Epithelial cell of proximal tubule (primary cell): ENCODE measurements at places on chromosomes 11 and 22. TPM values are rescaled to one million over a fixed set of nuclear protein-coding genes. Genes with fewer than 3 reads are reported as not detected.

The SPON1 gene
- total RNA-seq: 20.5 and 22.4 TPM in 2 replicates

The MB gene
- total RNA-seq: not detected in 2 replicates

The OR2D2 gene
- 0.35 TPM in 1 of 2 replicates, not detected in the other for total RNA-seq

The RIBC2 gene
- 0.69 and 2.7 TPM in 2 replicates for total RNA-seq

The IGLL1 gene
- not detected in 2 replicates for total RNA-seq

The NPAS4 gene
- not detected in 2 replicates for total RNA-seq

The FAM180B gene
- not detected in 2 replicates for total RNA-seq

The CALCB gene
- 0.29 and 0.72 TPM in 2 replicates for total RNA-seq

The ZP1 gene
- total RNA-seq: not detected in 2 replicates

The TESMIN gene
- total RNA-seq: 7.5 and 8.2 TPM in 2 replicates

The TREH gene
- not detected in 2 replicates for total RNA-seq

The UBQLNL gene
- 0.06 TPM in 1 of 2 replicates, not detected in the other for total RNA-seq

The TALDO1 gene
- total RNA-seq: 332 and 365 TPM in 2 replicates

The IL10RA gene
- 0.46 and 0.87 TPM in 2 replicates for total RNA-seq

The LPXN gene
- total RNA-seq: 0.94 and 1.4 TPM in 2 replicates

The USH1C gene
- 1.1 TPM in 1 of 2 replicates, not detected in the other for total RNA-seq

- DNase-seq: no peak
Observed at GRCh38 chr11:67640021-67640757, 626 bp upstream of the TBX10 start.

DNA sequence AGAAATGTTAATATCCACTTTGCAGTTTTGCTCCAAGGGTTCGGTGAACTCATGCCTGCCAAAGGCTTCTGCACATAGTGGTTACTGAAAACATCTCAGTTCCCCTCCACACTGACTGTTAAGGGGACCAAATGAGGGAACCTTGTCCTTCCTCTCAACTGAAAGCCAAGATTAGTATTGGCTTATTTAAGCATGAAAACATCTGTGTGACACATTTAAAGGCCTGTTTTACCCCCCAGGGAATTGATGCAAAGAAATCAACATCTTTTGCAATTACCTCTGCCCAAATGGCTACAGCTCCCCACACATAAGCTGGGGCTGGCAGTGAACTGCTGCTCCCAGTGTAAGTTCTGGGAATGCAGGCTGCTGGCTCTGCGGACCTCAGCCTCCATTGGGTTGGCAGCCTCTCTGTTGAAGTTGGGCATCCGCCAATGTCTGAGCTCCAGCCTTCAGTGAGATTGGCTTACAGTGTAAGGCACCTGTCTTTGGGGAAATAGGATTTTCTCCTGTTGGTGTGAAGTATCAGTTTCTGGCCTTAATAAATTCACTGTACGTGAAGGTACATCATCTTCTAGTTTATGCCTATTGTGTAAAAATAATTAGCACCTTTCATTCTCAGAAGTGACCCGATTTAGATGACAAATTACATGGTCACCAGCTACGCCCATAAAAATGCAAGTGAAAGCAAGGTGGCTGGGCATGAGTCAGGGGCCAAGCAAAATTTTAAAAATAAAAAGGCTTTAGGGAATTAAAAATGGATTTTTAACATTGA is 213.4 kb upstream of the SYN3 start:
- no peak for DNase-seq

DNA sequence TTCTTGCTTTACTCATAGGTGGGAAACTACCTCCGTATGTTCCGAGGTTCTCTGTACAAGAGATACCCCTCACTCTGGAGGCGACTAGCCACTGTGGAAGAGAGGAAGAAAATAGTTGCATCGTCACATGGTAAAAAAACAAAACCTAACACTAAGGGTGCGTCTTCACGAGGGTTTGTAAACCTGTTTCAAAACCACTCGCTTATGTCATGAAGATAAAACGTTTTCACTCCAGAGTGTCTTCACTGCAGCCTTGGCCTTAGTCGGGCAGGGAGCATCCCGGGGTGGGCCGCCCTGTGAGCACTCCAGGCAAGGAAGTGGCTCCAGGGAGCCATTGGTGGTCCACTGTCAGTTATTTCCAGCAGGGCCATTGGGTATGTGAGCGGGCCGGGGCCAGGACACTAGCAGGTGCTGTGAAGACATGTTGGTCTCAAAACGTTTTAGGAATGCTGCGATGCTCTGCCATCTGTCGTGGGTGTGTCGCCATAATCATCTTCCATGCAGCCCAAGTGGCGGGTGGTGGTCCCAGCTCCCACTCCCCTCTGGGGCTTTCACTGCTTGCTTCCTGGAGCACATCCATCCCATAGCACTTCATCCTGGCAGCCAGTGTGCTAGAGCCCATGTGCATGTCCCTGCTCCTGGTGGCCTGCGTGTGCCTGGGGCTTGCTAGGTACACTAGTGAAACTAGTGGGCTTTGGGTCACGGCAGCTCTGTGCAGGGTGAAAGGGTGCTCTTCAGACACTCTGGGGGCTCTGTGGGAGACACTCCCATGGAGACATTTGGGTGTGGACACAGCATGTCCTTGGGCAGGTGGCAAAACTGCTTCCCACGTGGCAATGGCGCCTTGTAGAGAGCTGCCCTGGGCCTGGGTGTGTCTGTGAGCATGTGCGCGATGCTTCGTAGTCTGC is 5.2 kb downstream of the SMARCB1 start:
- no peak for DNase-seq

GRCh38 chr11:128506356-128506755 is 81.0 kb downstream of the ETS1 start:
- no peak for DNase-seq

- no peak for DNase-seq
Observed at GRCh38 chr22:35590634-35591295, 26.4 kb downstream of the MB start.

GRCh38 chr11:120810251-120810650 is 213.7 kb upstream of the TBCEL start:
- DNase-seq: no peak

GRCh38 chr11:134837166-134837886 is 425.3 kb upstream of the B3GAT1 start:
- DNase-seq: no peak

DNA sequence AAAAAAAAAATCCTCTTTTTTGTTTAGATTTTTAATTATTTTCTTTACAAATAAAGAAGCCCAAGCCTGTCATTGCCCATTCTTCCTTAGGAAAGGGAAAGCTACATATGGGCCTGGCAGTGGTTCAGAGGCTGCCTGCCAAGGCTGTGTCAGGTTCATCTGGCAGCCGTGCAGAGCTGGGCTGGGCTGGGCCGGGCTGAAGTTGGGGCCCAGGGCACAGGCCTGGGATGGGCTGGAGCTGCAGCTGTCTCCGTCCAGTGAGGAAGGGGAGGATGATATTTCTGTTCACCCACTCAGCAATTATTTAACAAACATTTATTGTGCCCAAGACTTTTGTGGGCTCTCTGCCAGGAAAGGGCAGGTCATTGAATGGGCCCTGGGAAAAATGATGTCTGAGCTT is 4.6 kb downstream of the PRR5L start:
- DNase-seq: no peak

DNA sequence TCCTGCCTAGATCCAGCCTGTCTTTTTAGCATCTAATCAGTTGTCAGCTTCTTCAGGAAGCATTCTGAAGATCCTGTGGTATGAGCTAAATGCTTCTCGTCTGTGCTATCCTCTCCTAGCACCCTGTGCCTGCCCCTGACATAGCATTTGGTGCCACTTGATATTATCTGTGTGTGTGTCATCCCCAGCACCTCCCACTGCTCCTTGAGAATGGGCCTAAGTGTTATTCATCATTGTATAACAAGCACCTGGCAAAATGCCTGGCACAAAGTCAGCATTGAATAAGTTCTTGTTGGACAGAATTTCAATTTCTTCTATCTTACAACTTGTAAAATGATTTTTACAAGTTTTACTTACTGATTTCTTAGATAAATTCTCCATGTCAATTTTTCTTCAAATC is 28.1 kb upstream of the OLFML1 start:
- no peak for DNase-seq

GRCh38 chr11:122788781-122789535 is 49.3 kb upstream of the CRTAM start:
- no peak for DNase-seq

GRCh38 chr11:134414766-134415765 is 3.0 kb upstream of the B3GAT1 start:
- no peak for DNase-seq

GRCh38 chr11:2548596-2548995 is 103.8 kb downstream of the KCNQ1 start:
- DNase-seq: no peak

GRCh38 chr11:12212174-12212820 is 101.9 kb downstream of the MICAL2 start:
- no peak for DNase-seq

GRCh38 chr11:76147106-76147740 is 59.1 kb downstream of the WNT11 start:
- no peak for DNase-seq

DNA sequence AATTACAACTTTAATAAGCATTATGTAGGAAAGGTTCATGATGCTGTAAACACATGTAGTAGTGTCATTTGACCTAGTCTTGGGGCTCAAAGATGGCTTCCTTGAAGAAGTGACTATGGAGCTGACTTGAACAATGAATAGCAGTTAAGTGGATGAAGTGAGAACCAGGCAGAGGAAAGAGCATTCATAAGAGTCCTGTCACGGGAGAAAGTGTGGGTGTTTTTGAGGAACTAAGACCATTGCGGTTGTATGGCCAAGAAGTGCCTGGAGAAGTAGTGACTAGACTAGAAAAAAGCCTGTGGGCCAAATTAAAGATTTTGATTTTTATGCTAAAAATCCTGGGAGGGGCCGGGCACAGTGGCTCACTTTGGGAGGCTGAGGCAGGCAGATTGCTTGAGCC is 7.2 kb upstream of the IL18BP start:
- DNase-seq: no peak

GRCh38 chr22:37098976-37099591 is 10.4 kb downstream of the TMPRSS6 start:
- DNase-seq: no peak

- no peak for DNase-seq
Observed at GRCh38 chr11:117572129-117572528, 224.9 kb downstream of the DSCAML1 start.

DNA sequence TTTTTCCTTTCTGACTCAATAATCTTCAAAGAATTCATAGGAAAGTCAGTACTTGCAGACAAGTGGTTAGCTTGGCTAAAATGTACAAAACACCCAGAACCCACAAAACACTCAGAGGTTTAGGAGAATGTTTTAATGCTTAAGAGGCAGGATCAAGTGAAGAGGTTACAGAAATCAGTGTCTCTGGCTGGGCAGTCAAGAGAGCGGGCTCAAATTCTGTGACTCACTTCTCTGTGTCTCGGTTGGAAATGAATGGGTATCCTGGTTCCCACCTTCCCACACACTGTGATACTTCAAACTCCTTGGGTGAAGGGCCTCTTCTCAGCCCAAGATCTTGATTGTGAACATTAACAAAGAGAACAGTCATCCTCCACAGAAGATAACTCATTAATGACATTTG is 3.8 kb downstream of the MPEG1 start:
- DNase-seq: no peak

- DNase-seq: no peak
Observed at GRCh38 chr11:134837887-134838232, 425.8 kb upstream of the B3GAT1 start.

- no peak for DNase-seq
Observed at GRCh38 chr11:43545610-43546009, 134.9 kb upstream of the HSD17B12 start.

DNA sequence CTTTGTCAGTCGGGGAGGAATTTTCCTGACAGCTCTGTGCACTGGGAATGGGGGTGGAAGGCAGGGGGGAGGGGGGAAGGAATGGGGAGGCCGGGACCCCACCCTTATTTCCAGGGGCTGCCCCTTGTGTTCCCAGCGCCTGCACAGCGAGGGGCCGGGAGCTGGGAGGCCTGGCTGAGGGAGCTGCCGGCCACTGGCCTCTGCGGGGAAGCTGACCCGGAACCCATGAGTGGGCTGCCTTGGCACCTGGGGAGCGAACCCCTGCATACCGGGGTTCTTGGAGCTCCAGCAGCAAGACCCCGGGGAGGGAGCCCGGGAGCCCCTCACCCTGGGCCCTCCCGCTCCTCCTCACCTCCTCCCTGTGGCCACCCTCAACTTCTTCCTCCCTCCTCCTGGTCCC is 3.5 kb downstream of the H19 start:
- no peak for DNase-seq

GRCh38 chr22:42931421-42932196 is 74.5 kb upstream of the ARFGAP3 start:
- no peak for DNase-seq

DNA sequence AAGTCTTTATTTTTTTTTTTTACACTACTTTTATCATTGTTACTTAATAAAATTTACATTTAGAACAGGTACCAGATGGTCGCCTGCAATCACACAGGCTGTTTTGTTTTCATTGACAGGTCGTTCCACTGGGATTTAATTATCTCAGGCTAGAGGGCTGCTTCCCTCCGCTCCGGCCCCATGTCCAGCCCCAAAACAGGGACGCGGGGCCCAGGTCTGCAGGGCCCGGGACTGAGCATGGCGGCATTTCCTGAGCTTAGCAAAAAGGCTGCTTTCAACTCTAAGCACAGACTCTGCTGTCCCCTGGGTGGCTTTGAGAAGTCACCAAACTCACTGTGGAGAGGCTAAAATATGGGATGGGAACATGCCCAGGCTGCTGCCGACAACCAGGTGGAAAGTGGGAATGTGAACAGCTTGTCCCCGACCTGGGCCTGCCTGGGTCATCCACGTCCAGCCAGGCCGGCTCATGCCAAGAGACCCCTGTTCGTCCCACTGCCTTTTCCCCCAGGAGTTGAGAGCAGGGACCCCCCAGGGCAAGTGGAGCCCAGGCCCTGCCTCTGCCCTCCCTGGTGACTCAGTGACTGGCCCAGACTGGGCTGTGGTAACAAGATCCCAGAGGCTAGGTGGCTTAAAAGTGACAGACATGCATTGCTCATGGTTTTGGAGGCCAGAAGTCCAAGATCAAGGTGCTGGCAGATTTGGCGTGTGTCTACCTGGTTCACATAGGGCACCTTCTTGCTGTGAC is 150.0 kb downstream of the SHANK2 start:
- no peak for DNase-seq

DNA sequence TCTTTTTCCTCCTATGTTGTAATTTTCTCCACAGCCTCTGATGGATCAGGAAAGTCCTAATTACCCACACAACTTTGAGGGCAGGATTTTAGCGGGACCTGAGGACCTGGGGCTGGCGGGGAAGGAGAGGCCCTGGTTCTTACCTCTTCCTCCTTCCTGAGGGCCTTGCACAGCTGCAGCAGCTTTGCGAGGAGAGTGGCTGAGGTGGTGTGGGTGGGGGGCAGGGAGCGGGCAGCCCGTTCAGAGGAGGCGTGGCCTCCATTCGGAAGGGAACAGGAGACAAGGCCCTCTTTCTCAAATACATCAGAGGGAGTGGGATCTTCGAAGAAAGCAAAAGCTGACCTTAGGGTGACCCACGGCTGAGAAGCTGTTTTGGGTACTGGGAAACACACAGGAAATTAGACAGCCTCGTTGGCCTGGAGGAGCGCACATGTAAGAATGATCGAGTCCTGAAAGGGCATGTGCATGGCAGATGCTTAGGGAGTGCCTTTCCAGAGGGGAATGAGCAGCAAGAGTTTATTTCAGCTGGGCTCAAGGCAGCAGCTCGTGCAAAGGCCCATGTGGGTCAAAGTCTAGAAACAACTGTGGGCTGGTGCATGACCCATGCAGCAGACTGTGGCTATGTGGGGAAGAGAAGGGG is 76.6 kb upstream of the NARS2 start:
- DNase-seq: no peak

- DNase-seq: no peak
Observed at GRCh38 chr11:100832829-100833228, 145.7 kb downstream of the ARHGAP42 start.
